ENCODE measurements at places on chromosomes 7 and 10.
A peak's percentile ranks its signal among the peaks of the same experiment; 100 is the strongest.

DNA sequence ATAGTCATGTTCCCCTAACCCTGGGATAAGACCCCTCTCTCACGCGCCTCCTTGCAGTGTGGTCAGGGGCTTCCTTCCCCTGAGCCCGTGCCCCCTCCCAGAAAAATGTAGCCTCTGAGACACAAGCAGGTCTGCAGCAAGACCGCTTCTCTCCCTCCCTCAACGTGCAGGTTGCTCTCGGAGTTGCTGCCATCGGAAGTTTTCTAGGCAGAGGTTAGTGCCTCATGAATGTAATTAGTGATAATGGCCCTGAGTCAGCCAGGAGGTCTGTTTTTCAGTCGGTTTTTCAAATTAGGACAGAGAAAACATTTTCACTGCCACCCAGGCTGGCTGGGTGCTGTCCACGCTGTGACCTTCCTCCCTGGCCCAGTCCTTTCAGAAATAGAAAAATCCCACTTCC lies 43.2 kb upstream of the PRLHR start:
- no peak for DNase-seq

DNA sequence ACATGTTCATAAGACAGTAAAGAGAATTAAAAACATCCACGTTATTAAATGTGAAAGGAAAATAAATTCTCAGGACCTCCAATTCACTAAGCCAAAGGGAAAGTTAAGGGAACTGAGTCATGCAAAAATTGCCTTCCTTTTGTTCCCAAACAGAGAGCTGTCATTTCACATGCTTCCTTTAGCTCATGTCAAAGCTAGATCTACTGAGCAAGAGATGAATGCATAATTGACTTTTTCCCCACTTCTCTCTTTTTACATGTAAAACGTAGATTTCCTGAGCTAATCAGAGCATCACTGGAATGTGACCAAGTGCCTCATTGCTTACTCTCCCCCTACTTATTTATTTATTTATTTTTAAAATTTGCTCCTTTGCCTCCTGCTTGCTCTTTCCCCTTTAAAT lies 129.1 kb upstream of the AMPH start:
- no peak for DNase-seq

GRCh38 chr7:73668103-73668885 lies 663 bp downstream of the VPS37D start:
- DNase-seq, result no peak

GRCh38 chr7:30845426-30846135 lies 66.1 kb upstream of the AQP1 start:
- no peak for DNase-seq

DNA sequence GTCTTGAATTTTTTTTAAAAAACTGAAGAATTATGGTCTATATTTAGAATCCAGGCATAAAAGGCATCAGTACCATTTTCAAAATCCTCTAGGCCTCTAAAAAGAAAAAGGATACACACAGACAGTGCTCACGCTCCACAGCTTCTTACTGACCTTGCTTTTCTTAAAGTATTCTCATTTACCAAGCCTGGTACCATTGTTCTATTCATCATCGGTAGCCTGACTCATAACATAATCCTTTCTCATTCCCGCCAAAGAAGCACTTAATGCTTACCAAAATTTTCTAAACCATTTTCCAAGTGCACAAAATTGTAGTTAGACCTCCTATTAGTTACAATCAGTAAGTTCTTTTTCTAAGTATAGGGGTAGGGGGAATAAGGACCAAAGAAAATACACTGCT lies 54.6 kb downstream of the ATE1 start:
- DNase-seq, result no peak

GRCh38 chr10:71264345-71265200 lies 52.2 kb downstream of the UNC5B start:
- DNase-seq, result no peak

- no peak for DNase-seq
These were observed 192.1 kb downstream of the CELF2 start for GRCh38 chr10:11209830-11210181.

DNA sequence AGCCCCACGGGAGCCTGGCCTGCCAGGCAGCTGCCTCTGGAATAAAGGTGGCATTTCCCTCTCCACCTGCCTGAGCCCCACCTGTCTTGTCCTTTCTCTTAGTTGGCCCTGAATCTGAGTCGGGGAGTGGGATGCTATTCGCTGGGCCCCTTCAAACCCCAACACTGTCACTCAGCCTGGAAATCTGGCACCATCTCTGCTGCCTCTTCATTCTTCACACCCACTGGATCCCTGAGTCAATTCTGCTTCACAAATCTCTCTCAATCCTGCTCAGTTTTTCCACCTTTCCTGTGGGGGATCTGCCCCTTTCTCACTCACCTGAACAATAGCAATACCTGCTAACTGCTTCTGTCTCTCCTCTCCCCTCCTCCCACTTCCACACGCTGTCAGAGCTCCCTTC lies 10.6 kb downstream of the CRTAC1 start:
- DNase-seq, result no peak

DNA sequence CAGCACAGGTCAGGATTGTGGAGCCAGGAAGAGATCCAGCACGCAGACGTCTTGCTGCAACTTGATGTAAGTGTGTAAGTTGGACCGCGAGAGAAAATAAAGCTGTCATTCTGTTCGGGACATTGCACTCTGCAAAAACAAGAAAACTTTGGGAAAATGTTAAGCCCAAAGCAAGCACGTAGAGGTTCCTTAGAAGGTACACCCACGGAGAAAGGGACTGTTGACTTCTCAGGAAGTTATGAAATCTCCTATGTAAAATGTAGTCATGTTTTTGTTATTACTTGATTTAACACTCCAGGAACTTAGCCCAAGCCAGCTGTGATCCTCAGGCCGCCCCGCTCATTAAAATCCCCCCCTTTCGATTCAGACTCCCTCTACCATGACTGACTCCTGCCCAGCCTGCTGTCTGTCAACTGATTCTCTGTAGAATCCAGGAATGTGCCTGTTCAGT lies 196.1 kb upstream of the TCF7L2 start:
- DNase-seq, result no peak

- peak; percentile 61 for DNase-seq
These were observed 21.6 kb upstream of the GIMAP2 start for GRCh38 chr7:150663802-150664494.

- DNase-seq, result no peak
These were observed 283.7 kb upstream of the NRP1 start for GRCh38 chr10:33618196-33618595.

DNA sequence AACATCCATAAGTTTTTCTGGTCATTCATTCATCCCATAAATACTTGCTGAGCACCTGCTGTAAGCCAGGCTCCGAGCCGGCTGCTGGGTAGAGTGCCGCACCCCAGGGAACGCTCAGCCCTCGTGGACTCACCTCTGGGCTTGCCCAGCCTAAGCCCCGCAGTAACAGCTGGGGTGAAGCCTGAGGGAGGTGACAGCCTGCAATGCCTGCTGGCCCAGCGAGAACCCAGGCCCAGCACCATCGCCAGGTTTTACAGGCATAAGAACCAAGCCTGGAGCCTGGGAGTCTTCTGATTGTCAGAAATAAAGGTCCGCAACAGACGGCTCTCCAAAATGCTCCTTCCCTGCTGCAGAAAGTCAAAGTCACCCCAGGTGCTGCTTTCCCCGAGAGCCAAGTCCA lies 205.4 kb downstream of the ZMYND11 start:
- DNase-seq, result no peak

GRCh38 chr10:97207131-97207530 lies 21.4 kb upstream of the SLIT1 start:
- DNase-seq, result no peak

DNA sequence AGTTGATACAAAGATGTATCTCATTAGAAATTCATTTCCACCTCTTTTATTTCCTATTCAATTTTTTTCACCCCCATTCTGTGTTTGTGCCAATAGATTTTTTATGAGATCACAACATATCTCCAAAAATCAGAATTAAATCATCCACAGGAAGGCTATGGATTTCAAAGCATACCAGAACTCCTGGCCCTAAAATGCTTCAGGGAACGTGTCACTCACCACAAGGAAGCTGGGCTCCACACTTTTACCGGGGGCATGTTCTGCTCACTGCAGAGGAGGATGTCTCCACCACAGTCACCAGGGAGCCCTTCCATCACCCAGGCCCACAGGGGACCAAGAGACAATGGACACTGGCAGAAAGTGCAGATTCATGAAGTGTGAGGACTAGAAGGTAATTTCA lies 456.8 kb downstream of the KCNMA1 start:
- DNase-seq, result no peak

DNA sequence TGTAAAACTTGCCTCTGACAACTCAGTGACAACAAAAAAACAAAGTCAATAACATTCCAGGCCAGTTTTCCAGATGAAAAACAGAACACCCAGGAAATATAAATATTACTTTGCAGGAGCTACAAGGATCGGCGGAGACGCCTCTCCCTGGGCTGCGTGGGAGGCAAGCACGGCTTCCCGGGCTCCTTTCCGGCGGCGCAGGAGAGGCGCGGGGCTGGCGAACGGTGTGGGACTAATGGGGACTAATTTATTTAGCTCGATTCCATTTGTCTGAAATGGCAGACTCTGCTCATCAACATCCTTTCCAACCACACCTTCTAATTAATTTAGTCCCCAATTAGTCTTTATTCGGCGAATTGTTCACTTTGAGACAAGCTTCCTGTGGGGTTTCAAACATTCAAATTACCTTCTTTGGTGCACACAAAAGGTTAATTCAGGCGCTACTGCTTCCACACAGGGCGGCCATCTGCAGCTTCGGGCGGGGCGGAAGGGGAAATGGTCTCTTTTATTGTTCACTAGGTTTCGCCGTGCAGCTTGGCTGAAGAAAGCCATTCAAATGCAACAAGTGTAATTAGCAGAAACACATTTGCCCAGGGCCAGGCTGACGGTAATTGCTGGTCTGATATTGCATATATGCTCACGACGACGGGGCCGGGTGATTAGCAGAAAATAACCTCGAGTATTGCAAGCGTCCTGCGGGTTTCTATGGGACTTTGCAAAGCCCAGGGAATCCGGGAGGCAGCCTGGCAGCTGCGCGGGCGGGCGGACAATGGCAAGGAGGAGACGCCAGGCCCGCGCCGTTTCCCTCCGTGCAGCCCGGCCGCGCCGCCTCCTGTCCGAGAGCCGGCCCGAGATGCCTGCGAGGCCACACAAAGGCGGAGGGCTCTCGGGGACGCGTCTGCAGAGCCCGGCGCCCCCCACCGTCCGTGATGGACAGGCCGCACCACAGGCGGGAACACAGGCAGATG lies 270.1 kb downstream of the PTPRN2 start:
- DNase-seq, result no peak

GRCh38 chr7:116614499-116615262 lies 57.3 kb upstream of the MET start:
- no peak for DNase-seq

GRCh38 chr7:24580283-24580946 lies 7.2 kb downstream of the PALS2 start:
- DNase-seq, result no peak

- no peak for DNase-seq
These were observed 167.6 kb downstream of the VTI1A start for GRCh38 chr10:112614586-112614985.

GRCh38 chr10:85926986-85927385 lies 439.6 kb downstream of the GRID1 start:
- DNase-seq, result no peak

DNA sequence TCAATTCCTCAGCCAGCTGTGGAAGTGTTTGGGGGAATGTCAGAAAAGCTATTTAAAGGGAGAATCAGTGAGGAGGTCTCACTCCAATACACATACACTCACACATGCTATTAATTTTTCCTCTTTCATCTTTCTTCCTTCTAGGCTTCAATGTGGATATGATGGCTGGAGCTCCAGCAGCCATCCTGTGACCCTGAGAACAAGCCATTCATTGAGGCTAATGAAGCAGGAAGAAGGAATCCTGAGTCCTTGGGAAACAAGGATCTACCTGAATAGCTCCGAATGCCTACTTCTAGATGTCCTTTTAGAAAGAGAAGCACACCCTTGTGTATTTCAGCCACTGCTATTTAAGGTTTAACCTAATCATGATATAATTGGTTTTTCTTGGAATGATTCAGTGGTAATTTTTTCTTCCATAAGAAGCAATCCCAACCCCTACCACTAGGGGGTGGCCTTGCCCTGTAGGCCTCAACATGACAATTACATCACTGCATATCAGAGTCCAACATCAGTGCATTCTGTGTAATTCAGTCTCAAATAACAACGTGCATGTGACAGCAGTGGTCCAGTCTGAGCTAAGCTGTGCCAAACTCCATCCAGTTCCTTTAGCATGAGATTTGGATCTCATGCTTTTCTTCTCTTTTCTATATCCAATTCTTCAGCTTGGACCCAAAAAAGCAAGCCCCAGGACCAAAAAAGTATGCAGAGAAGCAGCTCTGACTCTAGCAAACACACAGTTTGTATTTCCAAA lies 85.3 kb upstream of the ANKRD1 start:
- DNase-seq, result peak; percentile 41

DNA sequence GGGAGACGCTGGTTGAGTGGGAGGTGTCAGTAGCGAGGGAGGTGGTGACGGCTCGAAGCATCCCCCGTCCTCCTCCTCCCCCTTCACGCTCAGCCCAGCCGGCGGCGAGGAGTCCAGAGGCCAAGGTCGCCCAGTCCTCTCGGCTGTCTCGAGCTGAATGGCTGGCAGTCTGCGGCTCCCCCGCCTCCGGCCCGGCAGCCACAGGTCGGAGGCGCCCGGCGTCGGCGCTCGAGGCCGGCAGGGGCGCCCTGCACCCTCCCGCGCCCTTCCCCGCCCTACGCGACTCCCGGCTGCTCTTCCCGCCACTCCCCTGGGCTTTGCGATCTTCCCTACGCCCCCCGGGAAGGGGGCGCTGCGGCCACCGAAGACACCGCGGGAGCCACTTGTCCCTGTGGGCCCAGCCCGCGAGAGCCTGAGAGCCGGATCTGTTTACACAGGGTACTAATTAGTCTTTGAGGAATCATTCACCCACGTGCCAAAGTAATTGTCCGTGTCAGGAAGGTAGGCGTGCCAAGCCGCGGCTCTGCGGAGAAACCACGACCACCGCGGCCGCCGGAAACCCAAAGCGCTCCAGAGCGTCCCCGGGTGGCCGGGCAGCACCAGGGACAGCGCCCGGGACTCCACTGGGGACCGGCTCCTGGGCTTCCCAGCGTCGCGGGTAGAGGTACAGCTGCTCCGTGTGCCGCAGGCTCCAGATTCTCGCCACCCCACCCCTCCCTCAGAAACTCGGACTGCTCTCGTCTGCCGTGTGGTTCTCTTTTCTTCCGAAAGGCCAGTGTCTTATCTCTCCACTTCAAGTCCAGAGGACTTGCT lies at the start of gene NXPH1:
Gene NXPH1 (plus strand): TSS at position 133 of the 813 bp plus-strand sequence.
- no peak for DNase-seq

DNA sequence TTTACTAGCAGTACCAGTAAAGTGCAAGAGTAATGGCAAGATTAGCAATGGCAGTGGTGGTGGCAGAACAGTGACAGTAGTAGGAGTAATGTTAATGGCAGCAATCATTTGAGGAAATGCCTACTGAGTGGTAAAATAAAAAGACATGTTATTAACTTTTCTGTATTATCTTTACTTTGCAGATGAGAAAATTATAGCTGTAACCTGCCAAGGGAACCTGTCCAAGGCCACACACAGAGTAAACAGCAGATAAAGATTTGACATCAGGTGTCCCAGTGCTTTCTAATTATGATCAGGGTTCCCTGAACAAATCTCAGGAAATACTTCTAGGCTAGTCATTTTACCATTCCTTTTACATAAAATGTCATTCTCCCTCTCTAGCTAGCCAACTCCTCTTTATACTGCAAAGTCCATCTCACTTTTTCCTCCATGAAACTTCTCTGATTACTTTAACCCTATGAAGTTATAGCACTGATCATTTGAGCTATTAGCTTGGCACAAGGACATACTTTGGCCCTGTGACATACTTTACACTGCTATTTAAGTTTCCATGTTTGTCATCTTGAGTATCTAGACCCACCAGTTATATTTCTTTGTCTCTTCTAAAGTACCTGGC lies 219.1 kb downstream of the TAX1BP1 start:
- DNase-seq, result no peak

- no peak for DNase-seq
These were observed 104.8 kb downstream of the EMX2 start for GRCh38 chr10:117647306-117647705.

- no peak for DNase-seq
These were observed 367.8 kb downstream of the PPP1R3A start for GRCh38 chr7:113550966-113551365.
